ENCODE measurements at places on chromosomes 7 and 10. TPM values are rescaled to one million over a fixed set of nuclear protein-coding genes. Genes with fewer than 3 reads are reported as not detected.

Gene DENND2A
- total RNA-seq, result 1.8 TPM

DNA sequence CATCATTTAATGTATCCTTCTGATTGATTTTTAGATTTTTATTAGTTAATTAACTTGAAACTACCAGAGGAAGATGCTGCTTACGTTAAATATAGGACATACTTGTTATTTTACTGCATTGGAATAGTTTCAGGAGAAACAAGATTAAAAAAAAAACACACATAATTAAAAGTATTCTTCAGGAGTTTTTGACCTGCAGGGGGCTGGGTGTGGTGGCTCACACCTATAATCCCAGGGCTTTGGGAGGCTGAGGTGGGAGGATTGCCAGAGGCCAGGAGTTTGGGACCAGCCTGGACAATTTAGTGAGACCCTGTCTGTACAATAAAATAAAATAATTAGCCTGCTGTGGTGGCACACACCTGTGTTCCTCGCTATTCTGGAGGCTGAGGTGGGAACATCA lies 10.7 kb downstream of the CBLL1 start:
- DNase-seq, result no peak

- no peak for DNase-seq
These were observed 12.6 kb downstream of the SMURF1 start for GRCh38 chr7:99131290-99131689.

- no peak for DNase-seq
These were observed 127.3 kb downstream of the TRIL start for GRCh38 chr7:28830846-28831245.

- DNase-seq, result no peak
These were observed 9.5 kb upstream of the NPFFR1 start for GRCh38 chr10:70293169-70293843.

DNA sequence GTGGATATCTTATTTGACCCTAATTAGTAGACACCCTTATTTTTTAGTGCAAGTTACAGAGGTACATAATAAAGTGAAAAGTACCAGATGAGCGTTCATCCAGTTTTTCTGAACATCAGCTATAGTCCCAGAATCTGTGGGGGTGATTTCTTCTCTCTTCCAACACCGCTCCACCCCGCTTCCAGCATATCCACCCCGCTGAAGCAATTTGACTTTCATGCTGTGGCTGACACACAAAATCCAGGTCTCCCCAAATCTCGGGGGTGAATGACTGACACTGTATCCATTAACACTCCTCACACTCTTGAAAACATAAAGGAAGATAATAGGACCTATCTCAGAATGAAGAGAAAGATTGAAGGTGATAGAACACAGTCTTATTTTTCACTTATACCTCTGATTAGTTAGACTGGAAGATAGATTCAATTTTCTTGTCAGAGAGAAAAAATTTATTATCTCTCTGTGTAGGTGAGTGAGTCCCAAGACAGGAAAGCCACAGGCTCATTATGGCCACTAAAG lies 143.4 kb downstream of the ANLN start:
- DNase-seq, result peak; percentile 23

Gene SMKR1
- not detected for total RNA-seq

- no peak for DNase-seq
These were observed 2.2 kb upstream of the MBLAC1 start for GRCh38 chr7:100124301-100125230.

Gene HMX3
- not detected for total RNA-seq

DNA sequence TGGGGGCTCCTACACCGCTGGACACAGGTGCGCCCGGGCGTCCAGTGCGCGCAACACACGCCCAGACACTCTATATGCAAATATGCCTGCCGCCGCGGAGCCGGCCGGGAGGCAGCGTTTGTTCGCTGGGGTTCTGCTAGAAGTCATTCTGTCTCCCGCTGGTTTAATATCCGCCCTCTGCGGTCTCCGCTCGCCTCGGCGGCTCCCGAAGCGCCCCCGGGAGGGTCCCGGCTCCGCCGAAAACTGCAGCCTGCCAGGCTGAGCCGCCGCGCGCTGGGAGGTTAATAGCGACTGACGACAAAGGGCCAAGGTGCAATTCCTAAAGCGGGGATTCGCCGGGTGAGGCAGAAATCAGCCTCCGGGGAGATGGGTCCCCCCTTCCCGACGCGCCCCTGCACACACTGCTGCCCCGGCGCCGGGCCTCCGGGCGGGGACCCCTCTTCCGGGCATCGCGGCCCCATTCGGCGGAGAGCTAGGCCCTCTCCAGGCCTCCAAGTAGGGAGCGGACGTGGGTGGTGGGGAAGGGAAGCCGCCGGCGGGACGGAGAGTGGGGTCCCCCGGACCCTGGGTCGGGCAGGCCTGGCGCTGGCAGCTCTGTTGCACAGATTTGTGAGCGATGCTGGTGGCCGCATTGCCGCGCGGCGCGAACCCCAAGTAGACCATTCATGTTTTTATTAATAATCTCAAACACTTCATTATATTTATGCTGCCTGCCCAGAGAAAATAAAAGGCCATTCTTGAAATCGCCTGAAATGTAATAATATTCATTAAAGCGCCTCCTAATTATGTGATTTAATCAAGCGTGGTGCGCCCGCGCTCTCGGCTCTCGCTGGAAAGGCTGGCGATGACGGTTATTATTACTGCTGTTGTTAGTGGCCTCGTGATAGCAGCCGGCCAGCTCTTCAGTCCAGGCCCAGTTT lies 9.1 kb downstream of the EN2 start:
- no peak for DNase-seq

Gene RPS24
- total RNA-seq, result 1,912 TPM

Gene IPMK
- 16.1 TPM for total RNA-seq

GRCh38 chr10:244227-244626 lies 109.0 kb downstream of the ZMYND11 start:
- no peak for DNase-seq

GRCh38 chr10:2890093-2890492 lies 177.3 kb upstream of the PFKP start:
- no peak for DNase-seq

- no peak for DNase-seq
These were observed 5.7 kb upstream of the GOT1 start for GRCh38 chr10:99435986-99436638.

Gene CFAP46
- 0.11 TPM for total RNA-seq

Gene LIPN
- 34.3 TPM for total RNA-seq

GRCh38 chr7:49635800-49636199 lies 137.6 kb upstream of the VWC2 start:
- no peak for DNase-seq
